ENCODE measurements at places on chromosomes 3 and 15. TPM values are rescaled to one million over a fixed set of nuclear protein-coding genes. Genes with fewer than 3 reads are reported as not detected.

- no peak for DNase-seq
Observed at GRCh38 chr15:80873366-80873952, 94.3 kb downstream of the CEMIP start.

GRCh38 chr3:78402720-78403119, 1362.8 kb downstream of the ROBO2 start:
- DNase-seq, result no peak

Gene MOBP
- total RNA-seq, result 0.08 TPM

DNA sequence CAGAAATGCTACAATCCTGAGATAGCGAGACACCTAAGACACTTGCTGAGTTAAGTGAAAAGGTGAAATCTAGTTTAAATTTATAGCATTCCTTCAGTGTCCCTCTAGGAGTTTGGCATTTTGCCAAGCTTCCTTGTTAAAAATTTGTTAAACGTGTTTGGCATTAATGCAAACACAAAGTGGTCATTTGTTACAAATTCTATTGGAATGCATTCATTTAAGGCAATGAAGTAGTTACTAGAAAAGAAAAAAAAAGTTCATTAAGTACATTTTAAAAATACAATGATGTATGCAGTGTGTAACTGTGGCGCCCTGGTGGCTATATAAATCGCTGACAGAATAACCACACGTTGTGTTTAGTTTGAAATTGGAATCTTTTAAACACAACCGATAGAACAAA, 31.3 kb upstream of the WNT5A start:
- peak; percentile 52 for DNase-seq

- no peak for DNase-seq
Observed at GRCh38 chr15:92111751-92112150, 258.2 kb downstream of the SLCO3A1 start.

Gene FGD5
- 1.4 TPM for total RNA-seq

- no peak for DNase-seq
Observed at GRCh38 chr3:14393440-14394106, 8.8 kb upstream of the SLC6A6 start.

- DNase-seq, result no peak
Observed at GRCh38 chr3:113103588-113103987, 107.8 kb upstream of the BOC start.

Gene XYLB
- total RNA-seq, result 1.9 TPM

- DNase-seq, result no peak
Observed at GRCh38 chr15:29308299-29308698, 38.7 kb upstream of the NSMCE3 start.

DNA sequence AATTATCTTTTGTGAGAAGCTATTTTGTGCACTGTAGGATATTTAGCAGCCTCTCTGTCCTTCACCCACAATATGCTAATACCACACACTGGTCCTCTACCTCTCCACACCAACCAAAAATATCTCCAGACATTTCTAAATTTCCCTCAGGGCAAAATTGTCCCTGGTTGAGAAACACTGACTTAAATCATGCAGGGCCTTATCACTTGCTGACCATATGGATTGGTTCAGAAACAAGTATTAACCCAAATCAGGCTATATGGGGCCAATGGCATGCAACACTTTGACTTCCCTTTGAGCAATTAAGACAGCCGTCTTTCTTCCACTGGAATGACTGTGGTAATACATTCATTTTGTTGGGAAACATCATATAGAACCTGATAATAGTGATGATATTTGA, 251.1 kb downstream of the CNTN3 start:
- DNase-seq, result no peak

Gene ERICH6
- total RNA-seq, result not detected

GRCh38 chr15:70348581-70349344, 251.0 kb upstream of the TLE3 start:
- DNase-seq, result no peak

DNA sequence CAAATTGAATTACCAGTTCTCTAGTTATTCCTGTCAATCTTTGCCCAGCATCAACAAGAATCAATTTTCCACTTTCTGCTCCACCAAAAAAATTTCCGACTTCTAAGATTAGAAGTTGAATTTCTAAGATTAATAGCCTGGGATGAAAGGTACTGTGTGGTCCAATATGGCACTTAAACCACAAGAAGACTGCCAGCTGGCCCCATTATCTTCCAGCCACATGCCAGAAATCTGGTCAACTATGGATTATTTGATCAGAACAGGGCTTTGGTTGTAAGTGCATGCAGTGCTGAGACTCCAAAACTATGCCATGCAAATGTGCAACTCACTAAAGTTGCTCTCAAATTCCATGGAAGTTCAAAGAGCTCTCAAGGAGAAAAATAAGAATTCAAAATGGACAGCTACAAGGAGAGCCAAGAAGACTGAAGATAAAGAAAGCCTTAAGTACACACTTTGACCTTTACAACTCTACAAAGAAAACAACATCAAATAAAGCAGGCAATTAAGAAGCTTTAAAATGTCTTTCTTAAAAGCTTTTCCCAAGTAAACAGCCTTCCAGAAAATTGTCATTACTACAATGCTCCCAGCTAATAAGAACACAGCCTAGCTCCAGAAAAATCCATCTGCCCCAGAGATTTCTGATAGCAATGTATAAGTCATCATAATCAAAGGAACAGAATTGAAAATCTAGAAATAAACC, 64.2 kb downstream of the ST3GAL6 start:
- DNase-seq, result no peak

GRCh38 chr3:11074011-11074410, 80.3 kb upstream of the HRH1 start:
- no peak for DNase-seq

Gene GOLGA6L10
- 0.84 TPM for total RNA-seq

Gene TMF1
- 20.1 TPM for total RNA-seq

Gene SEMA6D
- total RNA-seq, result 1.7 TPM

DNA sequence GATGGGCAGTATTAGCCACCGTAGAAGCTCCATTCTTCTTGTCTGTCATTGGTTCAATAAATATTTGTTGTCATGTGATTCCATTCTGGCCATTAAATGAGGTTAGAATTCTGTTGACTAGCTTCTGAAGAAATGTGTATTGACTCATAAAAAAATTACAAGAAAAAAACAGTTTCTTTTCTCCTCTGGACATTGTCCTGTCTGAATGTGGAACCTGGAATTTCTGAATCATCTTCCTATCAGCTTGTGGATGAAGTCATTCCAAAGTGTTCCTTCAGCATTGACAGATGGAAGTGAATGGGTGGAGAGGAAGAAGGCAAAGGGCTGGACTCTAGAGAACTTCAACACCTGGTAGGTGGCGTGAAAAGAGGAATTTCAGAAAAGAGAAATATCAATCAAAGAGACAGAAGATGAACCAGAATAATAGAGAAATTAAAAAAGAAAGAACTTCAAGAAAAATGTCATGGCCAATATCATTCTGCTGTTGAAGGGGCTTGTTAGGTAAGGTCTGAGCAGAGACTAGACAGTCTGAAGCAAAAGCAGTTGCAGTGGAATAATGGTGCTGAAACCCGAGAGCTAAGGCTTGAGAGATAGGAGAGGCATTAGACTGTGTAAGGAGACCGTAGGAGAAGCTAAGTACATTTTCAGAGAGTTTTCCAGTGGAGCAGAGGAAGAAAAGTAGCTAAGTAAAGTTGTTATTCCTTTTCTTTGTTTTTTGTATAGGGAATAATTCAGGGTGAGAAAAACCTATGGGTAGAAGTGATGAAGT, 806.6 kb downstream of the SQOR start:
- DNase-seq, result peak; percentile 63

- DNase-seq, result no peak
Observed at GRCh38 chr3:32208447-32208846, 30.0 kb upstream of the CMTM8 start.

DNA sequence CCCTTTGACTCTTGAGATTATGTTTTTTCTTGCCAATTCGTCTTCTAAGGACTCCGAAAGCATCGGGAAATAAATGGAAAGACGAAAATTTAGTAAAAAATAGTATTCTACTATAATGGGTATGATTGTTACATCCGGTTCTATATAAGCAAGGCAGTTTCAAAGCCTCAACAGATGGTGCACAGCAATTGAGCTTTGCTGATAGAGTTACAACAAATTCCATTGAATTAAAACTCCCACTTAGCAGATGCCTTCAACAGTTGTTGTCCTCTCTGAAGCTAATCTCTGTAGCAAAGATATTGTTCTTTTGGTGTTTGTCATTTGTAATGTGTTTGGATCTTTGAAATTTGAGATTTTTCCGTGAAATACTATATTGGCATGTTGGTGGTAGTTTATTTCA, 16.1 kb upstream of the GHSR start:
- no peak for DNase-seq

Gene COX17
- total RNA-seq, result 27.4 TPM

GRCh38 chr3:142940472-142940871, 23.0 kb downstream of the PAQR9 start:
- no peak for DNase-seq

GRCh38 chr3:66554178-66554577, 53.4 kb upstream of the LRIG1 start:
- no peak for DNase-seq
